Osteoblast (primary cell): ENCODE measurements at places on chromosomes 2 and 18. TPM values are rescaled to one million over a fixed set of nuclear protein-coding genes. Genes with fewer than 3 reads are reported as not detected.

Gene TRPM8
- total RNA-seq = not detected in 2 replicates

Gene AMER3
- total RNA-seq = not detected in 2 replicates

Gene PAX8
- 1.8 and 2.9 TPM in 2 replicates for total RNA-seq

Gene IL18R1
- total RNA-seq = 4.0 and 4.7 TPM in 2 replicates

Gene KIF1A
- under 0.01 TPM in 1 of 2 replicates, not detected in the other for total RNA-seq

Gene TMEM131
- total RNA-seq = 30.0 and 41.8 TPM in 2 replicates
